ENCODE measurements at places on chromosomes 7 and 10. TPM values are rescaled to one million over a fixed set of nuclear protein-coding genes. Genes with fewer than 3 reads are reported as not detected.
A peak's percentile ranks its signal among the peaks of the same experiment; 100 is the strongest.

ZNHIT1 gene
- 117 TPM for total RNA-seq

EPDR1 gene
- not detected for total RNA-seq

PDE6C gene
- total RNA-seq = not detected

TMEM176B gene
- total RNA-seq = not detected

FOXP2 gene
- total RNA-seq = not detected

TMEM213 gene
- not detected for total RNA-seq

PSD gene
- total RNA-seq = 0.72 TPM

NEUROG3 gene
- not detected for total RNA-seq

TMEM270 gene
- total RNA-seq = not detected

FGFBP3 gene
- 0.34 TPM for total RNA-seq

TFEC gene
- total RNA-seq = 0.13 TPM

ADAP1 gene
- 1.6 TPM for total RNA-seq

OPALIN gene
- not detected for total RNA-seq

CH25H gene
- total RNA-seq = not detected

DRGX gene
- total RNA-seq = 0.15 TPM

GRCh38 chr7:66919704-66920103 is 1.3 kb upstream of the TMEM248 start:
- DNase-seq = no peak

GRCh38 chr7:101896941-101897340 is 79.5 kb downstream of the CUX1 start:
- no peak for DNase-seq

- DNase-seq = no peak
Observed at GRCh38 chr7:141123522-141123921, 49.7 kb downstream of the TMEM178B start.

- peak; percentile 58 for DNase-seq
Observed at GRCh38 chr10:86757113-86757972, 924 bp downstream of the BMPR1A start.

- no peak for DNase-seq
Observed at GRCh38 chr7:42219447-42219846, 17.6 kb downstream of the GLI3 start.

- DNase-seq = no peak
Observed at GRCh38 chr10:51846856-51847506, 147.6 kb upstream of the CSTF2T start.

GRCh38 chr10:104300002-104300735 is 31.2 kb downstream of the GSTO2 start:
- DNase-seq = peak; percentile 97

GRCh38 chr7:94303695-94304094 is 91.0 kb upstream of the COL1A2 start:
- DNase-seq = peak; percentile 68

GRCh38 chr10:110794808-110795207 is 76.9 kb upstream of the PDCD4 start:
- DNase-seq = no peak

DNA sequence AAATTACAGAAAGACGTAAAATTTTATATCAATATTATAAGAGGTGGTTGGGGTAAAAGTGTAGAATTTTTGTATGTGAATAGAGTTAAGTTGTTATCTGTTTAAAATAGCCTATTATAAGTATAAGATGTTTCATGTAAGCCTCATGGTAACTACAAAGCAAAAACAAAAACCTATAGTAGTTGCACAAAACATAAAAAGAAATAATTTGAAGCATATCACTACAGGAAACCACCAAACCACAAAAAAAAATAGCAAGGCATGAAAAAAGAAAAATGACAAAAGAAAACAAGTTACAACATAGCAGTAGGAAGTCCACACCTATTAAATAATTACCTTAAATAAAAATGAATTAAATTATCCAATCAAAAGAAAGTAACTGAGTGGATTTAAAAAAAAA is 12.4 kb upstream of the GSTK1 start:
- DNase-seq = no peak

GRCh38 chr7:114741911-114742310 is 180.0 kb upstream of the MDFIC start:
- no peak for DNase-seq

- DNase-seq = no peak
Observed at GRCh38 chr10:505419-505818, 184.0 kb downstream of the DIP2C start.

GRCh38 chr10:7298495-7298894 is 112.3 kb downstream of the SFMBT2 start:
- DNase-seq = no peak

DNA sequence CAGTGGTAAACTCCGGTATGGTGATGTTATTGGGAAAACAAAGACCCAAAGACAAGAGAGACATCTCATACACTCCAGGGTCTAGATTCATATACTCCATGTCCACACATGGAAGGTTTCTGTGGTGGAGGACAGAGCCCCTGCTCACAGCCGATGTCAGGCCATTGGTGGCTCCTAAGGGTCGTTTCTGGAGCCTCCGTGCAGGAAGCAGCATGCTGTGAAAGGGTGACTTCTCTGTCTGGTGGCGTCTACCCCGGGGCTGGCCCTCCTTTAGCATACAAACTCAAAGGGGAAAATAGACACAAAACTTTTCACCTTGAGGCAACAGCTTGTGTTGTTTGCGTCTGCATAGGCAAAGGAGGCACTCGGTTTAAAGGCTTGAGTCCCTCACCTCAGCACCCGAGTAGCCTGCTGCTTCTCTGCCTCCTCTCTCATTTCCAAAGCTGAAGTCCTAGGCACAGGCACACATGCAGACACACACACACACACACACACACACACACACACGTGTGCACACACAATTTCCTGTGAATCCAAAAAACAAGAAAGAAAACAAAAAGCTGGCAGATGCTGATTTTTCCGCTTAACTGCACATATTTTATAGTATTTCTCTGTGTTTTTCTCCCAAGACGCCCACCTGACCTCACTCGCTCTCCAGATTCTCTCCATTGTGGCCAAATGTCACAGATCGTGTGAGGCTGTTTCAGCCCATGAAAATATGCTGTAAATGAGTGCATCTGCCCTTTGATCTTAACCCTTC is 601.4 kb upstream of the MGMT start:
- no peak for DNase-seq

DNA sequence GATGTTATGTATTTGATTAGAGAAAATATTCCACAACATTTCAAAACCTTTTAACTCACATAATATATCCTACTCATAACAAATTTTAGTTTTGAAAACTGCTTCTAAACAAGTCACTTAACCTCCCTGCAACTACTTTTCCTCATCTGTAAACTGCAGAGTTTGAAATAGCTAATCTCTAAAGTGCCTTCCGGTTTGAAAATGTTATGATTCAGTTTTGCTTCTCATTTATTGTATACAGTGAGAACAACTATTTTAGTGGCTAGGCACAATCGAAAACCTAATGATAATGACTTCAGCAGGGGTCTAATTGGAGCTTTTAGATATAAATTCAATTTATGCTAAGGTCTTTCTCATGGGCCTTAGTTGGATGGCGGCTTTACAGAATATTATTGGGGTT is 30.7 kb upstream of the TEX47 start:
- no peak for DNase-seq

DNA sequence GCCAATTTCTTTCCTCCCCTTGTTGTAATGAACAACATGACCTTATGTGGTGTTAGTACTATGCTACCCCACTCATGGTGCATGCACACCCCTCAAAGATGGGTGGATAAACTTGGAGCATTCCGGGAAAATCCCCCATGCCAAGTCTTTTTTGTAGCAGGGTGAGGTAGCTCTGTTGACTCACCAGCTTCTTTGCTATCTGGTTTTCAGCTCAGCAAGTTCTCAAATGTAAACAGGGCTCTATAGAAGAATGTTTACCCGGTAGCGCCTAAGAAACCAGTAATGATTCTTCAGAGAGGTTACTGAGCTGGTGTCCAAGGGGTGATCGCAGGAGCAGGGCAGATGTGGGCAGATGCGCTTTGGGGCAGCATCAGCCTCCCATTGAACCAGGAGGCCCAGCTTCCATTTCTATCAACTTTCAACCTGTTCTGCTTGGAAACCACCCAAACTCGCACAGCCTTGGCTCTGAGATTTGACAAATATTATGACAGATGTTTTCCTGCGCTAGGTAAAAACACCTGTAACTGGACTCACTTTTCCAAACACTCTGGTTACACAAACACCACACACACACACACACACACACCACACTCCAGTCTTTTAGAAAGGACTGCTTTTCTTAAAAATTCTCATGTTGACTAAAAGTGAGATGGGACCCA is 87.8 kb downstream of the ZRANB1 start:
- DNase-seq = peak; percentile 23

DNA sequence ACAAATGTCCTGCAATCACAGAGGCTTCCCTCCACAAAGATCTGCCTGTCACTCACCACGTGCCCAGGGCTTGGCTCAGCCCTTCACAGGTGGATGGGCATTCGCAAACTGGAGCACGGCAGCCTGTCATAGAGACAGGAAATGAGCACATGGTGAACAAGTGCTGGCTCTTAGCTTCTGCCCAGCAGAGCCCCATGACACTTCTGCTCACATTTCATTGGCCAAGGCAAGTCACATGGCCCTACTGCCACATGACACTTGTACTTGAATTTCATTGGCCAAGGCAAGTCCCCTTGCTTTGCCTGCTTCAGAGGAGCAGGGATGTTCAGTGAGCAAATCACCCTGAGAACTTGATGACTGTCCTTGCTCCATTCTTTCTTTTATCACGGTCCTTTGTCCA is 110.8 kb upstream of the PPP2R2D start:
- DNase-seq = no peak

DNA sequence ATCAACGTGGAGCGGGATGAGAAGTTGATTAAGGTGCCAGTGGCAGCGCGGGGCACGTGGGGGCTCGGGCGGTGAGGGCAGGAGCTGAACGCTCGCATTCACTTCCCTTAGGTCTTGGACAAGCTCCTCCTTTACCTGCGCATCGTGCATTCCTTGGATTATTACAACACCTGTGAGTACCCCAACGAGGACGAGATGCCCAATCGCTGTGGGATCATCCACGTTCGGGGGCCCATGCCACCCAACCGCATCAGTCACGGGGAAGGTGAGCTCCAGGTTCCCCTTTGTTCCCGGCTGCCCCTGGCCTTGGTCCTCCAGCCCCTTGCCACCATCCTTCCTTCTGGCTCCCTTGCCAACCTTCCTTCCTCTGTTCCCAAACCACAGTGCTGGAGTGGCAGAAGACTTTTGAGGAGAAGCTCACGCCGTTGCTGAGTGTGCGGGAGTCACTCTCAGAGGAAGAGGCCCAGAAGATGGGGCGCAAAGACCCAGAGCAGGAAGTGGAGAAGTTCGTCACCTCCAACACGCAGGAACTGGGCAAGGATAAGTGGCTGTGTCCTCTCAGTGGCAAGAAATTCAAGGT is 2.5 kb downstream of the UFSP1 start:
- DNase-seq = no peak

DNA sequence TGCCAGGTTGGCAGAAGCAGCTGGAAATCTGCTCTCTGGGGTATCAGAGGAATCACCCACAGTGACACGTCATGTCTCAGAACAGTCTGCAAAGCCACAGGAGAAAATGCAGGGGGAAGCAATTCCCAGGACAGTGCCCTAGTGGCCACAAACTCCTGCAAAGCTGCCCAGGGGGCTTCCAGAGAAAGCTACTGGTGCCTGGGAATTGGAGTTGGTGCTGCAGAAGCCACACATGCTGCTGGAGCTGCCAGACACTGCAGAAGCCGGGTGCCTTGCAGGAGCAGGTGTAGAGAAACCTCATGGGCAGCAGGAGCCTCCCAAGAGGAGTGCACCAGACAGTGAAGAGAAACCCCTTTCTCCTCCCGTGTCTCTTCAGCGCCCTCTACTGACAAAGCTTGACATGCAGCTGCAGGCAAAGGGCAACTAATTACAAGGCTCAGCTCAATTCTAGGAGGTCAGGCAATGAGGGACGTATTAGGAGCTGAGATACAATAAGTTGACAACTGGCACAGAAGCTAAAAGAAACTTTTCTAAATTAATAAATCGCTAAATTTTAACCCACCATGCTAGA is 30.2 kb upstream of the NUB1 start:
- DNase-seq = no peak

DNA sequence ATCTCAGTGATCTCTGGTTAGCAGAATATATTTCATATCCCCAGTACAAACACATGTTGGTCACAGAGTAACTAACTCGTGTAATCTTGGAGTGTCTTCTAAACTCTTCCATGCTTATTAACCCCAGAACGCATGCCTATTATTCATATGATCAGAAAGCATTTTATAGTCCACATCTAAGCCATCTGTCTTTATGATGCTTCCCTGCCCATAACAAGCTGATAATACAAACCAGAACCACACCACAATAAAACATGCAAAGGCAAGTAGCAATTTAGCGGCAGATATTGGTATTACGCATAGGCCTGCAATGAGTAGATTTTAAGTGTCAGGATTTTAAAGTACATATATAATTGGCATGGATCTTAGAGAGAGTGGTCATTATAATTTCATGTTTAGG is 120.0 kb upstream of the PRKCQ start:
- DNase-seq = no peak

DNA sequence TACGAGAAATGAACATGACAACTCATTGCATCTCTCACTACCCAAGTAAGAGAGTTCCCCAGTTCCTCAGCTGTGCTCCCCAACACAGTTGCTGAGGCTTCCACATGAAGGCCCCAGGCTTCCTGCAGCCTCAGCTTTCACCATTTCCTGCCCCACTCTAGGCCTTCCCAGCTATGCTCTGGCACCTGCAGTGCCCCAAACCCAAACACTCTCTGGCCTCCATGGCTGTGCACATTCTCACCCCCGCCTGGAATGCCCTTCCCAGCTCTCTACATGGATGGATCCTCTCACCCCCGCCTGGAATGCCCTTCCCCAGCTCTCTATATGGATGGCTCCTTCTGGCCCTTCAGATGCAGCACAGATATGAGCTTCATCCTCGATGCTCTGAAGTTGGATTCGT is 61.3 kb downstream of the KIAA1549 start:
- DNase-seq = no peak

- no peak for DNase-seq
Observed at GRCh38 chr10:93417266-93417665, 64.9 kb downstream of the MYOF start.

DNA sequence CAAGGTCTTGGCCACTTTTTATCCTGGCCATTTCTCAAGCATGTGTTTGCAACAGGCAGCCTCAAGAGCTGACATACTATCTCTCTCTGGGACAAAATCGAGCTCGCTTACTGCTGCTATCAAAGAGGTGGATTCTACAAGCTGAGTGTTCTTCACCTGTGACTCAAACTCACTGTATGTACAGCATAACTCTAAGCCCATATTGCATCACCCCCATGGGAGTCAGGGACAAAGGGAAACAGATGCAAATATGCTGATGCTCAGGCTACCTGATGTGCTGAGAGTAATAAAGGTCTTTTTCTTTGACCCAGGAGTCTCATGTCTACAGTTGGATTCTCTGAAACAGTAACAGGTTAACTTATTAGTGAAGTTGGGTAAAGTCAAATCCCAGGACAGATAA is 45.2 kb downstream of the PCLO start:
- no peak for DNase-seq

- no peak for DNase-seq
Observed at GRCh38 chr10:65566906-65567305, 1358.9 kb upstream of the LRRTM3 start.
